ENCODE measurements at places on chromosomes 4 and X. TPM values are rescaled to one million over a fixed set of nuclear protein-coding genes. Genes with fewer than 3 reads are reported as not detected.

DNA sequence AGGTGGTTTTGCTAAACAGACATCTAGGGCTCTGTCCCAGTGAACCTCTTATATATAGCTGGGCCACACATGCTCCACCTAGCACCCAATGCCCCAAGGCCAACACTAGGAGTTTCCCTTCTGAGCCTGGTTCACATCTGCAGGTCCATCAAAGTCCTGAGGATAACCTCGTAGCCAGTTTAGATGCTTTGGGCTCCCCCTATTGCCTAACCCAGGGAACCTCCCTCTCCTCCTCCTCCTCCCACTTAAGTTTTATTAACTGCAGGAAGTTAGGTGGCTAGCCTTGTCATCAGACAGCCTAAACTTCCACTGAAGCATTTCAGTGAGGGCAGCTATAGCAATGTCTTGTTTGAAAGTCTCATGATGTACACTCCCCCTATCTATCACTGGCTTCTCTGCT lies 88.0 kb downstream of the GUCY2F start:
- H3K27ac ChIP-seq = no peak overlapping the region
- H3K4me3 ChIP-seq = no peak overlapping the region
- no peaks in the 10 kb centered on the region for H3K27me3 ChIP-seq
- no peaks in the 10 kb centered on the region for H3K36me3 ChIP-seq
- no peak for DNase-seq

DNA sequence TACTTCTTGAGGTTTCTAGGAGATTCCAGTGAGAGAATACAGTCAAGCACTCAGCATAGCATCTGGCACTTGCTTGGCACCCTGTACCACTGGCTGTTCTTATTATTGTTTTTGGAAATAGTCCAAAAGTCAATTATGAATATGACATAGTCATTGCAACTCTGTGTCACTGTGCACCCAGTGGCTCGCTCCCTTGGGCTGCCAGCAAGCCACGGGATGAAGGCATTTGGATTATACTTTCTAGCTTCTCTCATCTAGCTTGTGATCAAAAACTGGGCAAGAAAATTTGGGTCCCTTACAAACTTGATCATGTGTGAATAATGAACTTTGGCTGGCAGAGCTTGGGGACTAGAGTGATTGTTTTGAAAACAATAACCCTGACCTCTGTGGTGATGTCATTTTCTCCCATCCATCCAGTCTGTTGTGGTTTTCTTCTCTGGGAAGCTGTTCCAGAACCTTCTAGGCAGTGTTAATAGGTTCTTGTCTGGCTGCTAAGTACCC lies 32.7 kb upstream of the LIMCH1 start:
- no peaks in the 10 kb centered on the region for H3K4me1 ChIP-seq
- H3K27ac ChIP-seq = no peak overlapping the region
- H3K36me3 ChIP-seq = no peaks in the 10 kb centered on the region
- DNase-seq = no peak
- H3K27me3 ChIP-seq = no peaks in the 10 kb centered on the region

GRCh38 chr4:186204103-186204559 lies 12.8 kb downstream of the CYP4V2 start:
- no peaks in the 10 kb centered on the region for H3K27me3 ChIP-seq
- H3K4me1 ChIP-seq = peaks cover 4% of the 10 kb centered on the region
- peak overlapping the region; percentile 49 for H3K4me3 ChIP-seq
- DNase-seq = peak; percentile 16

DNA sequence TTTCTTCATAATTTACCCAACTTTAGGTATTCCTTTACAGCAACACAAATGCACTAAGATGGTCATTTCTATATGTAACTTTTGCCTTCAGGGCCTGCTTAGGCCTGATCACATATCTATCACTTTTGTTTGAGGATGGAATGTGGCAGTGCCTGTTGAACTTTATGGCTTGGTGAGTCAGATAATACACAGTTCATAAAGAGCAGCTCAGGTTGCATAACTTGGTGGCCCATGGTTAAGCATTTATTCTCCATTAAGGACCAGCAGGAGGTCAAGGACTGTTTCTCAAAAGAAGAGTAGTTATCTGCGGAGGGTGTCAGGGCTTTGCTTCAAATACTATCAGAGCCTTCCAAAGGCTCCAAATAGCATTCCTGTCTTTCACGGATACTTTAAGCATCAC lies 124.1 kb upstream of the PDHA2 start:
- DNase-seq = no peak
- no peak overlapping the region for H3K27ac ChIP-seq
- H3K36me3 ChIP-seq = no peaks in the 10 kb centered on the region
- no peak overlapping the region for H3K4me3 ChIP-seq
- H3K4me1 ChIP-seq = no peaks in the 10 kb centered on the region

DNA sequence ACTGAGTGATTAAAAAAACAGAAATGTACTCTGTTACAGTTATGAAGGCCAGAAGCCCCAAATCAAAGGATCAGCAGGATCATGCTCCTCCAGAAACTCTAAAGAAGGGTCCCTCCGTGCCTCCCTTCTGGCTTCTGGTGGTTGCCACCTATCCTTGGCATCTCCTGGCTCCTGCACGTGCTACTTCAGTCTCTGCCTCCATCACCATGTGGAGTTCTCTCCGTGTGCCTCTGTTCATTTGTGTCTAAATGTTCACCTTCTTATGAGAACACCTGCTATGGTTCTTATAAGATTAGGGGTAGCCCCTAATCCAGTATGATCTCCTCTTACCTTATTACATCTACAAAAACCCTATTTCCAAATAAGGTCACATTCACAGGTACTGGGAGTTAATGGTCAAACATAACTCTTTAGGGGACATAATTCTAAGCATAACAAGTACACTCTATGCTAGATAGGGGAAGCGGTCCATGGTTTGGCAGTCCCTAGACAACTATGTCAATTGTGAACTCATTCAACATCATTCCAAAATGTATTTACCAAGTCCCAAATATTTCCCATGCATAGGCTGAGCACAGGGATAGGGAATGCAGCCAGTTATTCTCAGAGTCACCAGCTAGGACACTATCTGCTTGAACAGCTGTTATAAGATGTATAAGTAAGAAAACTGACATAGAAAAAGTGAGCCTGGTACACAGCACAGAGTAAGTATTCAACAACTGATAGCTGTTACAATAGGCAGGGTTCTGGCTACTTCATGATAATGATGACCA lies 295.5 kb upstream of the BOD1L1 start:
- H3K27me3 ChIP-seq = no peaks in the 10 kb centered on the region
- DNase-seq = no peak
- H3K27ac ChIP-seq = no peak overlapping the region
- H3K36me3 ChIP-seq = no peaks in the 10 kb centered on the region
- H3K4me3 ChIP-seq = no peak overlapping the region
- H3K4me1 ChIP-seq = no peaks in the 10 kb centered on the region

- no peak overlapping the region for H3K4me3 ChIP-seq
- H3K36me3 ChIP-seq = no peaks in the 10 kb centered on the region
- DNase-seq = no peak
- no peaks in the 10 kb centered on the region for H3K4me1 ChIP-seq
- no peak overlapping the region for H3K27ac ChIP-seq
Measured at GRCh38 chrX:107562482-107562881, 65.8 kb upstream of the PRPS1 start.

DNA sequence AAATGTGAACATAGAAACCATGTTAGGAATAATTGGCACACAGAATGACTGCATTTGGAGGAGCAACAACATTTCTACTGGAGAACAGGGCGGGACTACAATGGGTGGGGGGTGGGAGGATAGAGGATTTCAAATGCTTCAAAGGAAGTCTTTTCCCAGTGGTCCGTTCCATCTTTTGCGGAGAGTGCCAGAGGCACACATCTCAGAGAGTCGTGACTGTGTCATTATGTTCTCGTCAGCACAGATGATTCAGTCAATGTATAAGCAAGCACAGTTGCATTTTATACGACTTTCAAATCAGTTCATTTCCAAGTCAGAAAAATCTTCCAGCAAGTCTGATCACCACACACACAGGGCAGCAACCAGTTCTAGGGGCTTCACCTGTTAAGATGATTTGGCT lies 22.7 kb upstream of the GPR50 start:
- DNase-seq = no peak
- no peak overlapping the region for H3K4me3 ChIP-seq
- no peaks in the 10 kb centered on the region for H3K27me3 ChIP-seq

DNA sequence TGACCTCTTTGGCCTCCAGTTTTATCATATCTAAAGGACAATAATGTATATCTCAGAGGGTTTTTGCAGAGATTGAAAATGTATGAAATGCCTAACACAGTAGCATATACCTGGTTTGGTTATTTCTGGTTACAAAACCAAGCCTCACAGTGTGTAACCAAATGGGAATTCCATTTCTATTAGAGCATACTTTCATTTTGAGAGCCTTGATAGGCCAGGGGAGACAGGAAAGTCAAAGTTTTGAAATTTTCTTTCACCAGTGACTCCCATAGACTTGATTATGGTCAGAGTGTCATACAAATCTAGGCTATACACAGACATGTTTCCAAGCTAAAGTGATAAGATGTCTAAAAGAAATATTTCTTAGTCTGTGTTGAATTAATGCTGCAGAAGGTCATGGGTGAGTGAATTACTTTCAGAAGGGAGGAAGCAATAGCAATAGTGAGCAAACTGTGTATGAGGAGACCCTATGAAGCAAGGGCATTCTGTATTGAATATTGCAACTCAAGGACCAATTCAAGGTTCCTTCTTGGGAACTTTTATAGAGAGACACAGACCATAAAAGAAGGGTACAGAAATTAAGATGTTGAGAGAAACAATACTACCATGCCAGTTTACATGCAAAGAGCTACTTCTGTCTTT lies 151.1 kb downstream of the PDE5A start:
- H3K27ac ChIP-seq = no peak overlapping the region
- no peak overlapping the region for H3K4me3 ChIP-seq
- peaks cover 33% of the 10 kb centered on the region for H3K36me3 ChIP-seq
- no peaks in the 10 kb centered on the region for H3K27me3 ChIP-seq

DNA sequence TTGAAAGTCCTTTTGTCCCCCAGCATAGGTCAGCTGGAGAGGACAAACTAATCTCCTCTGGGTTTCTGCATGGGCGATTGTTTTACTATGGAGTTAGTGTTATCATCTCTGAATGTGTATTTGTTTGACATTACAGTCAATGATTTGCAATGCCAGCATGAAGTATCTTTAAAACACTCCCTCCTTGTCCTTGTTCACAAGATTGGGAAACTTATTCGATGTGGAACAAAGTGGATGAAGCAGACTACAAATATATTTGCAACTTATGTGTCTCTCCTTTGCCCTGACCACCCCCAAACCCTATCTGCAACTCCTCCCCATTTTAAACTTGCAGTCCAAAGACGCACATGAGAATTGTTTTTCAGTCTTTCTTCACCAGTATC lies 1.5 kb upstream of the PITX2 start:
- H3K27me3 ChIP-seq = peaks cover 34% of the 10 kb centered on the region
- H3K36me3 ChIP-seq = no peaks in the 10 kb centered on the region
- H3K27ac ChIP-seq = no peak overlapping the region
- DNase-seq = no peak
- no peaks in the 10 kb centered on the region for H3K4me1 ChIP-seq

DNA sequence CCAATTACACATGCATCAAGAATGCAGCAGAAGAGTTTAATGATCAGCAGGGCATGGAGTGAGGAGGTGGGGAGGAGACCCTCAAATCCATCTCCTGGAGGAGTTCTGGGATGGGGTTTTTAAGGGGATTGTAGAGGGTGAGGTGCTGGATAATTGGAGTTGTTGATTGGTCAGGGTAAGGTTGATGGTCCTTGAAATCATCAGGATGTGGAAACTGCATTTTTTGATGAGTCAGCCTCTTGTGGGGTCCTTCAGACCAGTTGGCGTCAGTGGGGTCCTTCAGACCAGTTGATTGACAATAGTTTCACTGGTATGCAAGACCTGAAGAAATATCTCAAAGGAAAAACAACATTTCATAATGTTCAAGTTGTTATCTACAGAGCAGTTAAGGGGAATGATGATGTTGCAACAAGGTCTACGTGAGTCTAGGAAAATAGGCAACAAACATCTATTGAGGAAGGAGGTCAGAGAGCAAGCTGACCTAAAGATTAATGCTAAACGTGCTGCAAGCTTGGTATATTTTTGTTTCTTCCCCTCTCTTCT lies 88.3 kb downstream of the NRK start:
- no peaks in the 10 kb centered on the region for H3K27me3 ChIP-seq
- H3K4me1 ChIP-seq = no peaks in the 10 kb centered on the region
- no peak overlapping the region for H3K27ac ChIP-seq
- no peak overlapping the region for H3K4me3 ChIP-seq
- no peak for DNase-seq

DNA sequence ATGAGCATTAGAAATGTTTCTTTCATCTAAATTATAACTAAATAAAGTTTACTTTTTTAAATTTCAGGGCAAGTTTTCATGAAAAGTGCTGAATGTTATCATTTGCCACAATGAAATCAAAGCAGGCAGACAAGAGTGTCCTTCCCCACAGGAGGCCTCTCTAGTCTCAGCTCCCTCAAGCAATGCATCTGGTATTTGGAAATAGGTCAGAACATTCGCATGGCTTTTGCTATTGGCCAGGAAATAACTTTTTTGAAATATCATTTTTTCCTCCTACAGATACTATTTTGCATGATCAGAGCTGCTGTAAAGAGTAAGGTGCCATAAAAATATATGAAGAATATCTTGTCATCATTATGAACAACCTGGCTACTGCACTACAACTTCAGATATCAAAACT lies 41.1 kb downstream of the MAD2L1 start:
- H3K36me3 ChIP-seq = no peaks in the 10 kb centered on the region
- no peaks in the 10 kb centered on the region for H3K27me3 ChIP-seq
- H3K27ac ChIP-seq = no peak overlapping the region
- no peaks in the 10 kb centered on the region for H3K4me1 ChIP-seq
- no peak for DNase-seq

- no peaks in the 10 kb centered on the region for H3K27me3 ChIP-seq
- no peaks in the 10 kb centered on the region for H3K36me3 ChIP-seq
- DNase-seq = no peak
- no peaks in the 10 kb centered on the region for H3K4me1 ChIP-seq
- H3K4me3 ChIP-seq = no peak overlapping the region
Measured at GRCh38 chr4:85430697-85431096, 44.3 kb upstream of the ARHGAP24 start.

- H3K27me3 ChIP-seq = no peaks in the 10 kb centered on the region
- no peak for DNase-seq
- no peak overlapping the region for H3K27ac ChIP-seq
- H3K4me3 ChIP-seq = no peak overlapping the region
- no peaks in the 10 kb centered on the region for H3K36me3 ChIP-seq
- no peaks in the 10 kb centered on the region for H3K4me1 ChIP-seq
Measured at GRCh38 chr4:100288161-100288560, 97.9 kb upstream of the DDIT4L start.

- no peak overlapping the region for H3K4me3 ChIP-seq
- no peak overlapping the region for H3K27ac ChIP-seq
- no peaks in the 10 kb centered on the region for H3K36me3 ChIP-seq
- no peaks in the 10 kb centered on the region for H3K27me3 ChIP-seq
Measured at GRCh38 chr4:72312032-72312650, 256.9 kb downstream of the ADAMTS3 start.

Gene OCIAD1
- 72.2 TPM for total RNA-seq

Gene SRPX2
- not detected for total RNA-seq

Gene FAT4
- 0.02 TPM for total RNA-seq

Gene HAND2
- not detected for total RNA-seq

Gene CCDC110
- total RNA-seq = not detected

Gene SPANXN4
- total RNA-seq = not detected

Gene COL25A1
- not detected for total RNA-seq

Gene CSN1S1
- not detected for total RNA-seq

Gene SFRP2
- not detected for total RNA-seq
